DMS79 (cell line): ENCODE measurements at places on chromosomes 13 and 19.

DNA sequence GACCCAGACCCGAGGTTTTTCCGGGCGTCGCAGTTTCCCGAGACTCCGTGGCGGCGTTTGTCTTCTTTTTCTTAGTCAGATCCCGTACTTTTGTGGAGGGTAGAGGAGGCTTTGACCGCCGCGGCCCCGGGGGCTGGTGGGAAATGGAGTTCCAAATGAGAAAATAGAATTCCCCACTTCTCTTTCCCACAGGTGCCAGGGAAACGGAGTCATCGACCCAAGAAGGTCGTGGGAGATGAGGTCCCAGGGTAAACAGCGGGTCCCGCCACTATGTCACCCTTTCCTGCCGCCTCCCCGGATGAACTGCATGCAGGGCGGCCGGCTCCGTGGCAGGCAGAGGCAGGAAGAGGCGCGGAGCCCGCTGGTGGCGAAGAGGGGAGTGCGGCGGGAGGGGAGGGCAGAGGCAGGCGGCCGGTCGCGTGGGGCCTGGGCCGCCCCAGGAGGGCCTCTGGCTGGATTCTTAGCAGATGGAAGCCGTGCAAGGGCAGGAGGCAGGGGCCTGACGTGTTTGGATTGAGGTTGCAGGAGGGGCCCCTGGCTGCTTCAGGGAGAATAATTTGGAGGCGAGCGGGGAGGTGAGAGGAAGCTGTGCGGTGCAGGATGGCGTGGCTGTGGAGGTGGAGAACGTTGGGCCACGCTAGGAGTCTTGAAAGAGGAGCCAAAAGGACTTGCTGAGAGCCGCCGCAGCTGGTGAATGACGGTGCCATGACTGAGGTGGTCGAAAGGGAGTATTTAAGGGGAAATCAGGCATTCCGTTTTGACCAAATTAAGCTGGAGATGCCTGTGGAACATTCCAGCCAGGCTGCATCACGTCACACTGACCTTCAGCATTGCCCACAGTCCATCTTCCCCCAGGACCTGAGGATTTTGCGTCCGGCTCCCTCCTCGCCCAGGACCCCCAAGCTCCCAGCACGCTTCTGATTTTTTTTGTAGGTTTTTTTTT, 11.7 kb downstream of the CYTH2 start:
- DNase-seq: no peak

DNA sequence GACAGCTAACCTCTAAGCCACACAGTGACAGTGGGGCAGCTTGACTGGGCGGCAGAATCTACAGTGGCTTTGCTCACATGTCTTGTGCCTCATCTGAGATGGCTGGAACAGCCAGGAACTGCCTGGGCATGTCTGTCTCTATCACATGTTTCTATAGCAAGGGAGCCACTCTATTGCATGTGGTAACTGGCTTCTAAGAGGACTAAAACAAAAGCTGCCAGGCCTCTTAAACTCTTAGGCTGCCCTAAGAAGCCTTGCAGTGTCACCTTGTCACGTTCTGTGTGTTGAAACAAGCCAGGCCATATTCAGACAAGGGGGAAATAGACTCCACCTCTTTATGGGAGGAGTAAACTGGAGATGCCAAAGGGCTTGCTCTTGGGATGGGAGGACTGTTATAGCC, 122.9 kb upstream of the MAB21L1 start:
- no peak for DNase-seq

DNA sequence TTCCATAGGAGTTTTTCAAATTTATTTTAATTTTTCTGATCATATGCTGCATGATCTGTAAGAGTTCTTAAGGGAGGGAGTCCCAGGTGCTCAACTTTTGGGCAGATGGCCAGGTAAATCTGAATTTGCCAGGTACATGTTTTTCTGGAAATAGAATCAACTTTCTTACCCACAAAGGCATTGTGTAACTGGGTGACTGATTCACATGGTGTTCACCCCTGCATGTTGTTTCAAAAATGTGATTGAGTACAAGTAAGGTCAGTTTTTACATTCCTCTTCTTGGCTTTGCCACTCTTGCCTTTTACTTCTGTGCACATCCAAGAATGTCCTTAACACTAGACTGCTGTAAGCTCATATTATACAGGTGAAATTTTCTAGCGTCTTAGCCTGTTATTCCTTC, 30.4 kb downstream of the RB1 start:
- DNase-seq: no peak

GRCh38 chr19:46845959-46846459, 4.6 kb downstream of the AP2S1 start:
- no peak for DNase-seq

GRCh38 chr13:44210525-44210924, 163.1 kb upstream of the SERP2 start:
- DNase-seq: no peak

GRCh38 chr13:30615866-30616541, 1.7 kb upstream of the USPL1 start:
- no peak for DNase-seq

DNA sequence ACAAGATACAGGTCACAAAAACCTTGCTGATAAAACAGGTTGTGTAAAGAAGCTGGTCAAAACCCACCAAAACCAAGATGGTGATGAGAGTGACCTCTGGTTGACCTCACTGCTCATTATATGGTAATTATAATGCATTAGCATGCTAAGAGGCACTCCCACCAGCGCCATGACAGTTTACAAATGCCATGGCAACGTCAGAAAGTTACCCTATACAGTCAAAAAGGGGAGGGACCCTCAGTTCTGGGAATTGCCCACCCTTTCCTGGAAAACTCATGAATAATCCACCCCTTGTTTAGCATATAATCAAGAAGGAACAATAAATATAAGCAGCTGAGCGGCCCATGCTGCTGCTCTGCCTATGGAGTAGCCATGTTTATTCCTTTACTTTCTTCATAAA, 434.1 kb downstream of the ZNF536 start:
- no peak for DNase-seq

DNA sequence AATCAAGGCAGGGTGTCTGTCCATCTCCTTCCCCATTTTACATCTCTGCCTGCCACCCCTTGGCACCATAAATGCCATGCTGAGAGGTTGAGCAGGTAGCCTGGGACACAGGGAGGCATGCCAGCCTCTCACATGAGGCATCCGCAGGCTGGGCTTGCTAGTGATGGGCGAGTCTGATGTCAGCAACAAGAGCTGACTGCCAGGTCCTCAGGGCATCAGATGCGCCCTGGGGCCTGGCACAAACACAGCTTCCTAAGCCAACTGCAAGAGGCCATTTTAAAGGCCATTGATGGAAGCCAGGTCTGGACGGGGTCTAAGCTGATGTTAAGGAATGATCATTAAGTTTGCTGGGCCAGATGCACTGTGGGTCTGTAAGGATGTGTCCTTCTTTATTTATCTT, 34.6 kb downstream of the MYH14 start:
- no peak for DNase-seq

- DNase-seq: no peak
Measured at GRCh38 chr13:99215184-99215830, 14.7 kb downstream of the UBAC2 start.

- no peak for DNase-seq
Measured at GRCh38 chr13:19860884-19861655, 2.4 kb downstream of the ZMYM5 start.

DNA sequence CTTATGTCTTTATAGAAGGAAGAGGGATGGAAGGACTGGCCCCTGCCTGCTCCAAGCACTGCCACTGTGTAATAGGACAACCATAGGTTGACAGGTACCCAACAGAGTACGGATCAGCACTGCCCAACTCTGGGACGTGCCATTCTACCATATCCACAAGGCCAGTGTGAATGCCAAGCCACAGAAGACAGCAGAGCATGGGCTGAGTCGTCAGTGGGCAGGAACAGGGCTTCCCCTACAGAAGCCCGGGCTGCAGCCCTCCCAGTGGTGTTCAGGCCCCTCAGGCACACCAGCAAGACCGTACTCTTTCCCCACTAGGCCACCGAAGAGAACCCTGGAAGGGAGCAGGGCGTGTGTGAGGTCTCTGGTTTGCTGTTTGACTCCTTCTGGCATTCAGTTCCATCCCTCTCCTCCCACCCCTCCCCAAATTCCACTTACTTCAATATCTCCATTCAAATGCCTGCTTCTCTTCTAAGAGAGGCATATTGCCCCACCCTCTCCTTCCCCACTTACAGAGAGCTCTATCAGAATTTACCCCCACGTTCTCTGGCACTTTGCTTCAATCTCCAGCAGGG, 209.4 kb downstream of the FOXO1 start:
- no peak for DNase-seq

GRCh38 chr19:4589579-4590410, 30.3 kb upstream of the SEMA6B start:
- DNase-seq: no peak

GRCh38 chr13:73608711-73609485, 525.3 kb downstream of the KLF12 start:
- DNase-seq: peak; percentile 91

GRCh38 chr13:66853564-66853963, 376.6 kb downstream of the PCDH9 start:
- DNase-seq: no peak

- DNase-seq: no peak
Measured at GRCh38 chr13:30165796-30166195, 141.6 kb downstream of the KATNAL1 start.

GRCh38 chr19:56725829-56726424, 54.4 kb upstream of the ZNF835 start:
- no peak for DNase-seq

GRCh38 chr19:41311072-41311471, 1.1 kb downstream of the CCDC97 start:
- DNase-seq: no peak

GRCh38 chr13:106432636-106433035, 102.8 kb downstream of the EFNB2 start:
- DNase-seq: no peak

- no peak for DNase-seq
Measured at GRCh38 chr13:93045836-93046235, 180.8 kb upstream of the GPC6 start.

GRCh38 chr19:55368701-55369563, 1.3 kb downstream of the IL11 start:
- no peak for DNase-seq

- DNase-seq: no peak
Measured at GRCh38 chr13:28248080-28248479, 109.7 kb downstream of the PAN3 start.

GRCh38 chr19:47035127-47036096, 13.0 kb downstream of the TMEM160 start:
- peak; percentile 69 for DNase-seq

- peak; percentile 64 for DNase-seq
Measured at GRCh38 chr13:109785141-109785891, 1.1 kb downstream of the IRS2 start.

DNA sequence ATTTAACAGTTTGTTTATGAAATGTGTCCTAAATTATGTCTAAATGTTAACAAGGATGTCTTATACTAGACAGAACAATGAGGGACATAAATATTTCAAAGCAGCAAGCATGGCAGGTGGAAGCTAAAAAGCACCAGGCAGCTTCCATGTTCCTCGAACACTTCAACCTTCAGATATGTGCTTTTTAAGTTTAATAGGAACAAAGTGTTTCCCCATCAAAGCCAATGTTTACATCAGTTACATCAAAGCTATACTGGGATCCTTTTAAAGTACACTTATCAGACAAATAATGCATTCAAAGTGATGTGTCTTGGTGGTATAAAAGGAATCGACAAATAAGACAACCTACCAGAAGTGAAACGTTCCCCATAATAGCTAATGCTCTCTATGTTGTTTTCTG, 2841.1 kb upstream of the PCDH20 start:
- DNase-seq: no peak

DNA sequence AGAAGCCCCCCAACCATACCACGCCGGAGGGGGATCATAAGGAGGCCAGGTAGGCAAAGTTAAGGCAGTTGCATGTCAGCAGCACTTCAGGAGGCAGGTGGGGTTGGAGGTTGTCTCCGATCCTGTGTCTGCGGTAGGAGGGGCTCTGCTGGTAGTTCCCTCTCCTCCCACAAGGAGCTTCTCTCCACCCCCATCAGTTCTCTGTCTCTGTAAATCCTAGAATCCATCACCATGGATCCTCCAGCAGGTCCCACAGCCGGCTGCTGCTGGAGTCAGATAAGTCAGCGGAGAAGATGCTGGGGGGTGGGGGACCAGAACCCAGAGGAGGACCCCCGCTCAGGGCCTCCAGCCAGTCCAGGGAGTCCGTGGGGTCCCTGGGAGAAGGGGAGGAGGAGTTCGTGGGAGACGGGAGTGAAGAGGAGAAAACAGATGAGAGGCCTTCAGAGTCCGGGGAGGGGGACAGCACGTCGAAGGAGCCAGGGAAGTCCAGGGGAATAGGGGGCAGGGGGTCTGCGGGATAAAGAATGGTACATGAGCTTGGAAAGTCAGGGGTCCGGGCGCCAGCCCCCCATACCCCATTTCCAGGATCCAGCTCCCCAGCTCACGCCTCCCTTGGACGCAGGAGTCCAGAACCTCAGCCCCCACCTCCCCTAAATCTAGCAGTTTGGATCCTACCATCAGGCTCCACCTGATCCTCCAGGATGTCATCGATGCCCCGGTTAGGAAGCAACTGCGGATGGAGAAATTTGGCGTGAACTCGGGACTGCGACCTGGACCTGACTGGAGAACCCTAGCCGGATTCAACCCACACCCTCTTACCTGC, 6.3 kb downstream of the MAMSTR start:
- DNase-seq: no peak

- DNase-seq: no peak
Measured at GRCh38 chr19:33630880-33631608, 9.3 kb downstream of the CHST8 start.

- DNase-seq: no peak
Measured at GRCh38 chr13:59157181-59157580, 1006.5 kb downstream of the DIAPH3 start.

DNA sequence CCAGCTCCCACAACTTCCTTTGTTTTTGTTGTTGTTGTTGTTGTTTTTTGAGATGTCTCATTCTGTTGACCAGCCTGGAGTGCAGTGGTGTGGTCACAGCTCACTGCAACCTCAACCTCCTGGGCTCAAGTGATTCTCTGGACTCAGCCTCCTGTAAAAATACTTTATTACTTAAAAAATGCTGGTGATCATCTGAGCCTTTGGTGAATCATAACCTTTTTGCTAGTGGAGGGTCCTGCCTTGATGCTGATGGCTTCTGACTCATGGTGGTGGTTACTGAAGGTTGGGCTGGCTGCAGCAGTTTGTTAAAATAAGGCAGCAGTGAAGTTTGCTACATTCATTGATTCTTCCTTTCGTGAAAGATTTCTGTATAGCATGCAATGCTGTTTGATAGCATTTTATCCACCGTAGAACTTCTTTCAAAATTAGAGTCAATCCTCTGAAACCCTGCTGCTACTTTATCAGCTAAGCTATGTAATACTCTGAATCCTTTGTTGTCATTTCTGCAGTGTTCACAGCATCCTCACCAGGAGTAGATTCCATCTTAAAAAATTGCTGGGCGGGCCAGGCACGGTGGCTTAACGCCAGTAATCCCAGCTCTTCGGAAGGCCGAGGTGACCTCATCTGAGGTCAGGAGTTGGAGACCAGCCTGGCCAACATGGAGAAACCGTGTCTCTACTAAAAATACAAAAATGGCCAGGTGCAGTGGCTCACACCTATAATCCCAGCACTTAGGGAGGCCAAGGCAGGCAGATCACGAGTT, 18.0 kb downstream of the ARHGAP35 start:
- DNase-seq: no peak

DNA sequence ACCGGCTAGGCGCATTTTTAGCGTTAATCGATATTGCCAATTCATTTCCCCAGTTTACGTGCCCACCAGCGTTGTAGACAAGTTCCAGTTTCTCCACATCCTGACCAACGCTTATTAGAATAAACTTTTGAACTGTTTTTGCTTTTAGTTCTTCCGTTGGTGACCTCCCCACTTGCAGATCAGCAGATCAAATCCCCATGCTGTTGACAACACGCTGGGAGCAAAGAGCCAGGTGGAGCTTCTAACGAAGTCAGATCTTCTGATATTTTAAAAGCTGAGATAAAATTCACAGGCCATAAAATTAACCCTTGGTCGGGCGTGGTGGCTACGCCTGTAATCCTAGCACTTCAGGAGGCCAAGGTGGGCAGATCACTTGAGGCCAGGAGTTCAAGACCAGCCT, 21.2 kb downstream of the RCN3 start:
- no peak for DNase-seq
